ENCODE measurements at places on chromosomes 3 and 15.
A peak's percentile ranks its signal among the peaks of the same experiment; 100 is the strongest.

DNA sequence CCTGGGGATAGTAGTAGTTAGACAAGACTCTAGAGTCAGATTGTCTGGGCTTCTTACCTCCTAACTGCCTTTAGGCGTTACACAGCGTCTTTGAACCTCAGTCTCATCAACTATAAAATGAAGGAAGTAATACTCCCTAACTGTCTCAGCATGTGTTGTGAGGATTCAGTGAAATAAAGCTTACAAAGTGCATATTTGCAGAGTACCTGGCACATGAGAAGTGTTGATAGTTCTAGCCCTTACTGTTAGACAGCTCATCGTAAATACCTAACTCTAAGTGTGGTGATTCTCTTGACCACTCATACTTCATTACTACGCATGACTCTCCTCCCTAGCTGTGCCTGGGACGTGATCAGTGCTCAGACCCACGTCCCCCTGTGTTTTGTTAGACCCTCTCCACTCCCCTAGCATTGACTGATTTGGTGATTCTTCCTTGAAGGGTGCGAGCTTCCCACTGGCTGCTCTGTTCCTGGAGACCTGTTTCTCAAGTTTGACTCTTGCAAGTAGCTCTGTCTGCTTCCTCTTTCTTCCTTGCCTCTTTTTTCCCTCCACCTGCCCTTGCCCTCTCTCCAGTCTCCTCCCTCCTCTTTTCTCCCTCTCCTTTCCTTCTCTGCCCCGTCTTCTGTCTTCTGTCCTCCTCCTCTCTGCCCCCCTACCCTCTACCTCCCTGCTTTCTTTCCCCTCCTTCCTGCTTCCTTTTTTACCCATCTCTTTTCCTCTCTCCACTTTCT is 124.2 kb downstream of the SLC25A26 start:
- no peak for DNase-seq

GRCh38 chr15:32042269-32042972 is 12.1 kb downstream of the CHRNA7 start:
- DNase-seq: peak; percentile 2

DNA sequence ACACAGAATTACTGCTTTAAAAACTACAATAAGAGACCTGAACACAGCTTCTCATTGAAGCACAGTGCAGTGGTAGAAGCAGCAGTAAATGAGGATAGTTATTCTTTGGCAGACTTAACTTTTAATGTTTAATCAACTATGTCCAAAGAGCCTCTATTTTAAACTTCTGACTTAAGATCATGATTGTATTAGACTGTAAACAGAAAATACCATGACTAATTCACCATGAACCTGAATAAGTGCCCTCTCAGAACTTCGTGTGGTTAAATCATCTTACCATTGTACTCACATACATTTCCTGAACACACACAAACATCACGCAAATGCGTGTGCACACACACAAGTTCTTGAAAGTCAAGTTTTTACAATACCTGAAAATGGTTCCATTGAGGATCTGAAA is 13.9 kb downstream of the CEP152 start:
- DNase-seq: peak; percentile 81

GRCh38 chr3:88712552-88712951 is 394.9 kb upstream of the EPHA3 start:
- no peak for DNase-seq

DNA sequence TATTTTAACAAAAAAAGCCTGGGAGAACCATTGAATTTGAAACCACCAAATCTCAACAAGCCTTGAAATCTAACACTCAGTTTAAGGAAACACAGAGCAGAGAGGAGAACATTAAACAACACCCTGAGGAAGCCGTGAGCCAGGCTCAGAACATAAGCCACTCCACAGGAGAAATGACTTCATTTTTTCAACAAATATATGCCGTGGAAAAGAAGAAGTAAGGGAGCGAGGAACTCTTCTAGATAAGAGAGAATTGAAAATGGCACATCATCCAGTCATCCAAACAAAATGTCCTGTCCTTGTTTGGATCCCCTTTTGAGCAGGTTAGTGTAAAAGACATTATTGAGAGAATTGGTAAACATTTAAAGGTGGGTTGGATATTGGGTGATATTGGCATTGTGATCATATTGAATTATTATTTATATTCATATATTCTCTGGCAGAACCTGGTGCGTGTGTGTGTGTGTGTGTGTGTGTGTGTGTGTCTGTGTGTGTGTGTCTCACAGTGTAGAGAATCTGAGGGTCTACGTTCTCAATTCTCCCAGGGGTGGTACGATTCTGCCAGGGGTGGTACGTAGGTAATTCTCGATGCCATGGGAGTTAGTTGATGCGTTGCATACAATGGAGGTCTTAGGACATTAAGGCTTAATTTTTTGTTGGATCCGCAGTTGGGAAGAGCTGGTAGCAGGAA is 94.4 kb downstream of the ST6GAL1 start:
- DNase-seq: no peak

GRCh38 chr15:94576889-94577533 is 345.6 kb downstream of the MCTP2 start:
- peak; percentile 11 for DNase-seq

- peak; percentile 89 for DNase-seq
Measured at GRCh38 chr3:11553436-11554235, 90.1 kb downstream of the VGLL4 start.

- no peak for DNase-seq
Measured at GRCh38 chr3:25821746-25822573, 32.1 kb downstream of the OXSM start.

DNA sequence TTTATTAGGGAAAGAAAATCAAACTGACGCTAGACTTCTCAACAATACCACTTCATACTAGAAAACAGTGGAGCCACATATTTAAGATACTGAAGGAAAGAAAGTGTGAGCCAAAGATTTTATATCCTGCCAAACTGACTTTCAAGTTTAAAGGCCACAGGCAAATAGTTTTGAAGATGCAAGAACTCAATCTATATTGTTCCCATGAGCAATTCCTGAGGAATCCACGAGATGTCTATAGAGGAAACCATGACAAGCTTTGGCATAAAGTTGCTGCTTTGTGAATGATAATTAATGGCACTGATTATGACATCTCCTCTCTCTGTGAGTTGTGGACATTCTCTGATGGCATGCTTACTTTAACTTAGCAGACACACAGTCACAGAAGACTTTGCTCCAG is 276.1 kb upstream of the GOLGA6L4 start:
- DNase-seq: no peak

DNA sequence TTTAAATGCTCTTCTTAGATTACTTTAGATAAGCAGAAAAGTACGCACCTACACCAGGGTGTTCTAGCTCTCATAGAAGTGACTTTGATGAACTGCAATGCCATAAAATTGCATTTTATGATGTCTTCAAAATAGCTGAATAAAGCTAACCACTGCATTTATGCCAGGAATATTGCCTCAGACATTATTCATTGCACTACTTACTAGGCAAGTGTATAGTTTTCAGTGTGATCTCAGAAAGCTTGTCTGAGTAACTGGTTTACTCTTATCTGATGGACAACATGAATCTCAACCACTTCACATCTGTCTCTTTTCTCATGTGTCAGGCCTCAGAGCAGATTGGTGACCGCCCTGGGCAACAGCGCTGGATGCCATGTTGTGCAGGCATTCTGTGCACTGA is 119.3 kb upstream of the SLC2A2 start:
- no peak for DNase-seq

DNA sequence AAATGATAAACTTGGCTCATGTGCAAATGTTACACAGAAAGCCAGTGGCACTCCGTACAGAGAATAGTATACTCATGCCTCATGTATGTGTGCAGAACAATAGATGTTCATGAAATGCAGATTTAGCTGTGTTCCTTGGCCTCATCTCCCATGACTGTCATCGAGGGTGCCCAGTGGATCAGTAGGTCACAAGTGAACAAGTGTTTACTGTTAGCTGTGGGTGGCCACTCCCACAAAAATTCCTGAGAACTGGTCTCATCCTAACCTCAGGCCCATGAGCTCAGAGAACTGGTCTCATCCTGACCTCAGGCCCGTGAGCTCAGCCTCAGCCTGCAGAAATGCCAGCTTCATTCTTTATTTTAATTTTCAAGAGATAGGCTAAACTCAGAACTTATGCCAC is 124.1 kb downstream of the GADL1 start:
- DNase-seq: peak; percentile 90

GRCh38 chr3:164200053-164200823 is 878.1 kb downstream of the SI start:
- DNase-seq: no peak

DNA sequence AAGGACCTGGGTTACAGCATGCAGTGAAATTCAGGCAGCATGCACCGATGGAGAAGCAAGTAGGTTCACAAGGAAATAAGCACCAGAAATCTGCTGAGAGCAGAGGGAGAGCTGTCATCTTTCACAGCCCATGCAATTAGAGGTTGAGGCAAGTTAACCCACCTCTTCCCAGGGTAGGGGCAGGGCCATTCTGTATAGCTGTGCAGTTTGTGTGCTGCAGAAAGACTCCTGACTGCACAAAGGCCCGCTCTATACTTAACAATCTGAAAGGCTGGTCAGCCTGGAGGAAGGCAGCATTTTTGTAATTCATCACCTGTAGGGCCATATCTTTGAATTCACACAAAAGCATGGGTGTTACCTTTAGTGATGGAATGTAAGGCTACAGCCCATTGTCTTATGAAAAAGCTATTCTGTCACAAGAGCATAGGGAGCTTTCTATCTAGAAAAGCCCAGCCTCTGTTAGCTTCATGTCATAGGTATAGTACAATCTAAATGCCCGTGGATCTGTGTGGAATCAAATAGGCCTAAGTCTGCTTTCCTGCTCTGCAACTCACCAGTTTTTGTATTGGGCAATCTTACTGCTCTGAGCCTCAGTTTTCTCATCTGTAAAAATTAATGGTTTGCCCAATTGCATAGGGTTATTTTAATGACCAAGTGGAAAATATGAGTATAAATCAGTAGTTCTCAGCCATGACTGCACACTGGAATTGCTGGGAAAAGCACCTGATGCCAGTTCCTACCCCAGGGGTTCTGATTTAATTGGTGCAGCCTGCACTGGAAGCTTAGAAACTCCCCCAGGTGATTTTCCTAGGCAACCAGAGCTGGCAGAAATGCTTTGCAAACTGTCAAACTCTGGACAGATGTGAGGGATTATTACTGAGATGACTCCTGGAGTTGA is 65.2 kb downstream of the ATP13A5 start:
- no peak for DNase-seq

DNA sequence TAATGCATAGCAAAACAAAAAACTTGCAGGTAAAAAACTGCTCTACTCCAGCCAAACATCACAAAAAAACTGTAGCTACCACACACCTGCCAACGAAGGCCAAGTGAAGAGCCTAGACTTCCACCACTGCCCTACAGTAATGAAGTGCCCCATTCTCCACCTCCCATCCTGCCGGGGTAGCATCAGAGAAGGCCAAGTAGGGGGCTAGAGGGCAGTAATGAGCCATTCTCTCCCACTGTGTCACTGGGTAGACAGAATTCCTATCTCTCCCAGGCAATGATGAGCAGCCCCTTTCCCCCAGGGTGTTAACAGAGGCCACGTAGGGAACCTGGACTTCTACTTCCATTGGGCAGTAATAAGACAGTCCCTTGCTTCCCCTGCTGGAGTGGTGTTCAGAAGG is 9.5 kb downstream of the SEC22C start:
- peak; percentile 54 for DNase-seq

- DNase-seq: no peak
Measured at GRCh38 chr3:39445927-39446326, 21.6 kb upstream of the MOBP start.

- DNase-seq: no peak
Measured at GRCh38 chr15:99426431-99427105, 139.2 kb upstream of the MEF2A start.

- DNase-seq: peak; percentile 87
Measured at GRCh38 chr15:45640616-45641015, 5.8 kb downstream of the SQOR start.

DNA sequence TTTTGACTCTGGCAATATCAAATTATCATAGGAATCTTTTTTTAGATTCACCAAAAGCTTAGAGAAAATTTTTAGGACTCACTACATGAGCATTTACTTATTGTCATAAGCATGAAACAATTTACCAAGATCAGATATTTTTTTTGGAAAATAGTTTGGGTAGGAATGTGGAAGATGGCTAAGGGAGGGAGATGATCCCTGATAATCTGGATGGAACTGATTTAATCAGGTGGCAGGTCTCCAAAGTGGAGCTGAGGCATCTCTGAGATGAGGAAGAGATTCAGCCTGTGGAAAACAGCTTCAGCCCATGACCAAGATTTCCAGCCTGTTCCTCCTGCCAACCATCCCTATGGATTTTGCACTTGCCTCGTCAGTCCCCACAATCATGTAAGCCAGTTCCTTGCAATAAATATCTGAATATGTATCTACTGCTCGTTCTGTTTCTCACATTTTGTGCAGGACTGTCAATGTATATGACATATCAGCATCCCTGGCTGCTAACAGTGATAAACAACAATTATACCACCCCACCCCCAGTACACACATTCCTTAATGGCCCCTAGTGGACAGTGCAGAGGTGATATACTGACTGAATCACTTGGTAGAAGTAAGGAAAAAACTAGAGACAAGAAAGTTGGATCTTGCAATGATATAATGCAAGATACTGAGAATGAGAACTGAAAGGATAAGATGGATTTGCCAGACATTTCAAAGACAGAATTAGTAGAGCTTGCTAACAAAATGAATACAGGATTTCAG is 183.8 kb downstream of the NEK10 start:
- no peak for DNase-seq

- no peak for DNase-seq
Measured at GRCh38 chr15:65209701-65210643, 1.3 kb downstream of the CILP start.

DNA sequence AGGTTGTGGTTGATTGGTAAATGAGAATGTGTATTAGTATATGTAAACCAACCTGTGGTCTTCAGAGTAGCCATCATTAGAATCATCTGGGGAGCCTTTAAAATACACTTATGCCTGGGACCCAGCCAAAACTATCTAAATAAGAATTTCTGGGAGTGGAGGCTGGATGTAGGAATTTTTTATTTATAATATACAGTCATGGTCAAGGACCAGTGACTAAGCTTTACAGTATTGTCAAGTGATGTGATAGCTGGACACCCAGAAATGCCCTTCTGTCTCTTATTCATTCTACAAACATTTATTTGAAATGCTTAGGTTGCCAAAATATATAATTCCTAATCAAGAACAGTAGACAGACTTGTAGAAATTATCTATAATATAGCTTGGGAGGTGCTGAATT is 132.2 kb downstream of the MBNL1 start:
- peak; percentile 45 for DNase-seq

DNA sequence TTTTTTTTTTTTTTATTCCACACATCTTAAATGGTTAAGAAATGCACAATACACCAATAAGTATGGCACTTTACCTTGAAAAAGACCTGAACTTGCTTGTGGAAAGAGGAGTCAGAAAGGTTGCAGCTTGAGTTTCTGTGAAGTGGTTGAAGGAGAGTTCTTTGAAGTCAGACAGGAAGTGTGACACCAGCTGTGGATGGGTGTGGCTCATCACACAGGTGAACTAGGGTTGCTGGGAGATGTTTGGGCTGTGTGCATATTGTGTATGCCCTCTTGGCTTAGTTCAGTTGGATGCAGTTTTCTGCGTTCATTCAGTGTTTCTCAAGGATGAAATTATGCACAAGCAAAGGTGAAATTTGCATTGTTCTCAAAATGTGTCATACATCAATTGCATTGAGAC is 6.3 kb downstream of the AEN start:
- DNase-seq: no peak

- DNase-seq: no peak
Measured at GRCh38 chr15:72315706-72316370, 4.1 kb downstream of the CELF6 start.

Measured in choroid plexus epithelial cell (primary cell).